A172 (cell line): ENCODE measurements at places on chromosomes 1 and 21. TPM values are rescaled to one million over a fixed set of nuclear protein-coding genes. Genes with fewer than 3 reads are reported as not detected.

DNA sequence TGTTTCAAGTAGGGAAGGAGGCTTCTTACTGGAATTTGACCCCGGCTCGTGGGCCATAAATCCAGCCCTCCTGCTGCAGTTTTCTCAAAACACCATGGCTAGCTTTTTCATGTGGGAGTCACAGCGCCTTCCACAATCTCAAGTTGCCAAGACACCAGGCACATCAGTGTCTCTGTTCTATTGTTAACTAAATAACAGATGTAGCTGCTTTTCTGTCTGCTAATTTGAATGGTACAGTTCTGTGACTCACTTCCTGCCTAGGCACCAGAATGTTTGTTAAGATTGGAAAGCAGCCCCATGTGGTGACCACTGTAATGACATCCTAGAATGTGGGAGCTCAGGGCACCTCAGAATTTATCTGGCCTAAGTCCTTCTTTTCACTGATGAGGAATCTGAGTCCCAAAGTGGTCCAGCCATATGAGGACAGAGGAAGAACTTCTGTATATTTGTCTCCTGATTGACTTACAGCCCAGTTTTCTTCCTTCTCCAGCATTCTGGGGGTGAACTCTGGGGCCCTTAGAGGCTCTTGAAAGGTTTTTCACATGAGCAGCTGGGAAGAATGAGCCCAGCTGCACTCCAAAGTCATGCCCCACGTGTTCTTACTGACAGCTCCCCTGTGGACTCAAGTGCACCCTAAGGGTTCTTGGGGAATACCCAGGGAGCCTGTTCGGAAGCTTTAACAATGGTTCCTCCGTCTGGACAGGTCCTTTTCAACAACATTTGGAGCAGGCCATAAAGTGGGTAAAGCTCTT lies 27.5 kb downstream of the TRIM45 start:
- DNase-seq = peak; percentile 94

- no peak for DNase-seq
These were observed 59.8 kb upstream of the PPP2R5A start for GRCh38 chr1:212225416-212225815.

GRCh38 chr1:29669912-29670311 lies 433.6 kb downstream of the PTPRU start:
- DNase-seq = no peak

GRCh38 chr1:206706806-206707366 lies 22.2 kb downstream of the MAPKAPK2 start:
- no peak for DNase-seq

DNA sequence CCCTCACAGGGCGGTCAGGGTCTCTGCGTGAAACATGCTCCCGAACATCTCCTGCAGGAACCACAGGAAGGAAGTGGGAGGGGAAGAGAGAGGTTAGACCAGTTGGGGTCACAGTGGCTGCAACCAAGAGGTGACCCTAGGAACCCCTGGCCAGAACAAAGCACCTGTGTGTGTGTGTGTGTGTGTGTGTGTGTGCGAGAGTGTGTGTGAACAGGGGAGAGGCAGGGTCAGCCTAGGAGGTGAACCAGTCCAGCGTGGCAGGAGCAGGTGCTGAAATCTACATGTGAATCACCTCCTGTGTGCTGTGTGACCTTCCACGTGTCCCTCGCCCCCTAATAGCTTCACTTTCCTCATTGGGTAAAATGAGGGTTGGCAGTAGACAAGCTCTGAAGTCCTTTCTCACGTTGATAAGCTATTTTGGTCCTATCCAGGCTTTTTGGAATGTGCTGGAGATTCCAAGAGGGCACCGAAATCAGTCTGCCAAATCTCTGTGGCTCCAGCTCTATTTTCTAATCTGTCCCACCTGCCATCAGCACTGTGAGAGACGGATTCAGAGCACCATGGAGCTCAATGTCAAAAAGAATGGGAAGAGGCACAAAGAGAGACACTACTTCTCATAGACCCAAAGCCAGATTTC lies 27.8 kb downstream of the SLC26A9 start:
- DNase-seq = no peak

DNA sequence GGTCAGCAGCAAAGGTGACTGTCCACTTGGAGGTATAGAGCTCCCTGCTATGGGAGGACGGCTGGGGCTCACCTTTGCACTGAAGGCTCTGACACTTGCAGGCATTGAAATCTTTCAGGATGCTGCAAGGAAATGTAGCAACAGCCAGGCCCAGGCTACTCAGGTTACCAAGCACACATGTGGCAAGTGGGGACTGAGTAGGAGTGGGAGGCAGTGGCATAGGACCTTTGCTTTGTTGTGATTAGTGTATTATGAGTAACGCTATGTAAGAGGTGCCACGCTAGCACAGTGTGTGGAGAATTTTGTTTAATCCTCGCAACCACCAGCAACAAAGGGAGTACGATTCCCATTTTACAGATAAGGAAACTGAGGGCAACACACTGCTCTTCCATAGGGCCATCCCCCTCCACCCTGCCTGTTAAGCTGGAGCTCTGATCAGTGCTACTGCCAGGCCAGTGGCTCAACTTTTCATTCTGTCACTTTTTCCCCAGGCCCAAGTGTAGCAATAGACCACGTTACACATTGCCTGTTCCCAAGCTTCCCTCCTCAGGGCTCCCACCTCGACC lies 21.2 kb downstream of the TMEM63A start:
- no peak for DNase-seq

Gene GPX7
- total RNA-seq = not detected in 2 replicates
